SK-N-SH (cell line): ENCODE measurements at places on chromosomes 12 and 14.

GRCh38 chr14:34426313-34427295 lies 35.4 kb downstream of the SPTSSA start:
- DNase-seq, result no peak

DNA sequence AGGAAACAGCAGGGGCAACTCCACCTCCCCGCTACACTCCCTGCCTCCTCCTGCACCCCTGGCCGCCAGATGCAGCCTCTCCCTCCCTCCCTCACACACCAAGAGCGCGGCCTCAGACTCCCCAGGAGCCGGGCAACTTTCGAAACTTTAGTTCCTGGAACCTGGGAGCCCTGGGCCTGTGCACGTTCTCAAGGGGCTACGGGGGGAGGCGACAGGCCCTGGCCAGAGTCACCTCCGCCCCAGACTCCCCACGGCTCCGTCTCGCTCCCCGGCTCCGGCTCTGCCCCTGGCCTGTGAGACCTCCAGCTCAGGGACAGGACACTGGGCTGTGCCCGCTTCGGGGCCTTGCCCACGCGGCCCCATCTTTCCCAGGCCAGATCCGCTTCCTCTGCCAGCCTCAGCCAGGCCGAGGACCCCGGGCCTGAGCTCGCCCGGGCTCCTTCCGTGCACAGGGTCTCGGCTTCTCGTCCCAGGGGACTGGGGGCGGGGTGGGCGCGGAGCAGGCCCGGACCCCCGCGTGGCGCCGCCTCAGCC lies 5.5 kb downstream of the AMN start:
- DNase-seq, result no peak

GRCh38 chr14:102363182-102363943 lies 622 bp downstream of the TECPR2 start:
- no peak for DNase-seq

- no peak for DNase-seq
Observed at GRCh38 chr14:32662211-32662610, 276.5 kb upstream of the NPAS3 start.

DNA sequence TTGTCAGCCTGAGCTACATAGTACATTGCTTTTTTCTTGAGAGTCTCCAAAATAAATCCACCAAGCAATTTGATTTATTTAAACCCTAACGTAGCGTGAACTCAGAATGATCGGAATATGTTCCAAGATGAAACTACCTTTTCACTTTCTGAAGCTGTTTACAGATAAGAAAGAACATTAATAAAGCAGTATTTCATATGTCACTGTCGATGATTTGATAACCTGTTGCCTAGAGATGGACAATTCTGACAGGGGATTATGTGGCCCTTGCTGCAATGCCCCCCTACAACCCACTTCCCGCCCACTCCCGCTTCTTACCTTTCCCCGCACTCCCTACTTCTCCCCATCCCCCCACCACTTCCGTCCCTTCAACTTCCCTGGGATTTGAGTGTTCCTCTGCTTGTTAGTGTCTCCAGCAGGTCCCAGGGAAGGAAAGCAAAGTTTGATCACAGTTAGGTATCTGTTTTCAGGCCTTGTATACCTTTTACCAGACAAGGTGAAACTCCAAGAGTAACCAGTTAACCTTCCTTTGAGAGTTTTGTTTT lies 229.2 kb upstream of the HMGA2 start:
- no peak for DNase-seq

DNA sequence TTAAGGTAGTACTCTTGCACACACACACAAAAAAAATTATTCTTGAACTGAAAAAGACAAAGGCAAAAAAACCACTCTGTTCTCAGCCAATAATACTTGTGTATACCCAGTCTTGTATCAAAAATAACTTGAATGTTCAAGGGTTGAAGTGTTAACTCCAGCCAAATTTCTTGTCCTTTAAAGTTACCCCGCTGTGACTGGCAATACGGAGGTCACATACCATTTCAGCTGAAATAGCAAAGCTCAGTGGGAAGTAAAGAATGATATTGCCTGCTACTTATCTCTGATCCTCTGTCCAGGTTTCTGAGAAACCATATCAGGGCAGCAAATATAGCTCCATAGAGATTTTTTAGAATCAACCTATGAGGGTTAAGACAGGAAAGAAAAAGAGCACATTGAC lies 167.4 kb downstream of the C12orf50 start:
- no peak for DNase-seq

DNA sequence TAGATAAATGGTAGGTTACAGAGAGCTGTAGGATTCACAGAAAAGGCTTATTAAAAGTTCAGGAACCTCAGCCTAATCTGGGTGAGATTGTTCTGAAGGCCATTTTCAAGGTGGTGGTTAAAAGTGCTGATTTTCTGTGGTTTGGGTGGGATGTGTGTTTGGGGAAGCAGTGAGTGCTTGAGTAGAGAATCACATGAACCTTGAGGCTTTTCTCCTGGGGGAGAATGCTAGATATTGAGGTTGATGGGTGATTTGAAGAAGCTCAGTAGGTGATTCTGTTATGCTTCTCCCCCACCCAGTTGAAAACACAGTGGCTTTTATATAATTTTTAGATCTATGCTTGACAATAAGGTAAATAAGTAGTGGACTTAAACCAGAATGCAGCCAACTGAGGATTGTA lies 420.9 kb downstream of the PCNX1 start:
- no peak for DNase-seq

DNA sequence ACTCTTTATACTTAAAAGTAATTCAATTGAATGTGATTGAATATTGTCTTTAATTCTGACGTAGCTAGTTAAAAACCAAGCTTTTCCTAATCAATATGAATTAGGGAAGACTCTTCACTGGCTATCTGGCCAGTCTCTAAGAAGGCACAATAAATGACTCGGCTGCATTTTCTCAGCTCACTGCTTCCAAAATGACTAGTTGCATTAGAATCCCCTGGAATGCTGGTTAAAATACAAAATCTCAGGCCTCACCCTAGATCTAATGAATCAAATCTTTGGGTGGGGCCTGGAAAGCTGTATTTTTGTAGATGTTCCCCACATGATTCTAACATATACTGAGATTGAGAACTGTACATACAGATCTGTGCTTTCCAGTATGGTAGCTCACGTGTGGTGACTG lies 242.1 kb downstream of the CHST11 start:
- no peak for DNase-seq

DNA sequence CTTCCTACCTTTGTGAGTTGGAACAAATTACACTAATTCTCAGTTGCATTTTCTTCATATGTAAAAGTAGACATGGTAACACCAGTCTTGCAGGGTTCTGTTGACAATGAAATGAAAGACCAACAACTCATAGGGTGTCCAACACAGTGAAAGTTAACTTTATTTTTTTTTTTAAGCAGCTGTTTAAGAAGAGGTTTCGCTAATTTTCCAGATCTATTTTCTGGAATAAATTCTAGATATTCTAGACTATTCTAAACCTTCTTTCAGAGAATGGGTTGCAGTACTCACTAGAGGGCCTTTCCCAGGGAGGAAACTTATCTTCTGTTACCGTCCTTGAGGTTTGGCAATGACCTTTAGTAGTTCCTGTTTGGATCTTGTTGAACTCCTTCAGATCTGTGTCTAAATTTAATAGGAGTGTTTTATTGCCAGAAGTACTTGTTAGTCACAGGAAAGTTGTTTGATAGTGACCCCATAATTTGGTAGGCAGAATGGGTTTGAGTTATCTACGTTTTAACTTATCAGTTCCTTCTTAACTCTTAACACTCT lies 2.8 kb upstream of the ART4 start:
- no peak for DNase-seq

GRCh38 chr12:49584591-49584990 lies 16.6 kb upstream of the MCRS1 start:
- DNase-seq, result no peak

DNA sequence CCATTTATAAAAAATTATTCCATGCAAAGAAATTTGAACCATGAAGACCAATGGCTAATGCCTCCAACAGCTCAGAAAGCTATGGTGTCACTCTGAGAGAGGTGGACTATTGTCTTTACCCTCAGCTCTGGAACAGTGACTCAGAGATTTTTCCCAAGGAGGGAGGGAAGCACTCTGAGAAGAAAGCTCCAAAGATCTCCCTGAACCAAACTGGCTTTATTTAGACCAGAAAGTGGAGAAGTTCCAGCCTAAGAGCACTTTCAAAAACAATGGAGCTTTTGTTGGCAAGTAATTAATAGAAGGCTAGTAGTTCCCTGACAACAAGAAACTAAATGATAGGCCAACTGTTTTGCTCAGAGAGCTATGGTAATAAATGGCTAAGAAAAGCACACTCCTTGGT lies 599.9 kb upstream of the MDGA2 start:
- DNase-seq, result no peak
